ENCODE measurements at places on chromosomes 1 and 21. TPM values are rescaled to one million over a fixed set of nuclear protein-coding genes. Genes with fewer than 3 reads are reported as not detected.

PTGFR gene
- 0.33 TPM for total RNA-seq

SRSF11 gene
- 49.5 TPM for total RNA-seq

HAX1 gene
- total RNA-seq, result 124 TPM

CYP4A22 gene
- not detected for total RNA-seq

NIBAN1 gene
- 38.4 TPM for total RNA-seq

C1orf94 gene
- total RNA-seq, result not detected

MYOM3 gene
- total RNA-seq, result 3.6 TPM

CYP4A11 gene
- not detected for total RNA-seq

WNT9A gene
- 4.3 TPM for total RNA-seq

EPHA10 gene
- total RNA-seq, result not detected

BRINP2 gene
- total RNA-seq, result under 0.01 TPM

S100A9 gene
- not detected for total RNA-seq

FCAMR gene
- total RNA-seq, result not detected

PGLYRP3 gene
- not detected for total RNA-seq

ACTA1 gene
- total RNA-seq, result 0.63 TPM

CALML6 gene
- total RNA-seq, result not detected

BRDT gene
- not detected for total RNA-seq

DDAH1 gene
- 37.6 TPM for total RNA-seq

SLC26A9 gene
- total RNA-seq, result not detected

TMEM125 gene
- 0.33 TPM for total RNA-seq

RIIAD1 gene
- total RNA-seq, result not detected

APOBEC4 gene
- total RNA-seq, result not detected

PRAMEF11 gene
- total RNA-seq, result not detected

NTMT2 gene
- total RNA-seq, result not detected
